ENCODE measurements at places on chromosomes 4 and X.

DNA sequence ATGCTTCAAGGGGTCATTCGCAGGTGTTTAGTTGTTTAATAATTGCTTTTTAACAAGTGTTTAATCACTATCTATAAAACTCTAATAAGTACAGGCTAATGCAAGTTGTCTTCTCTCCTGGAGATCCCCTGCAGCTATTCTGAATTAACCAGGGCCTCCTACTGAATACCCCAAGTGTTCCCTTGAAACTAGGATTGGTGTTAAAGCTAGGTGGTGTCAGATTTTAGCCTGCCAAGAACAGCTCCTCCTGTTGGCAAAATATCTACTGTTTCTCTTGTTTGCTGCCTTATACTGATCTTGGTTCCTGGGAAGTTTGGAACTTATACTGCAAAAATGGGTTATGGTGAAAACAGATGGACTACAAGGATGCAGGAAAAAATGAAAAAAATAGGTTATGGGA lies 26.1 kb upstream of the TMEM154 start:
- no peak for DNase-seq

GRCh38 chrX:1591863-1592469 lies 562 bp downstream of the AKAP17A start:
- DNase-seq, result no peak

DNA sequence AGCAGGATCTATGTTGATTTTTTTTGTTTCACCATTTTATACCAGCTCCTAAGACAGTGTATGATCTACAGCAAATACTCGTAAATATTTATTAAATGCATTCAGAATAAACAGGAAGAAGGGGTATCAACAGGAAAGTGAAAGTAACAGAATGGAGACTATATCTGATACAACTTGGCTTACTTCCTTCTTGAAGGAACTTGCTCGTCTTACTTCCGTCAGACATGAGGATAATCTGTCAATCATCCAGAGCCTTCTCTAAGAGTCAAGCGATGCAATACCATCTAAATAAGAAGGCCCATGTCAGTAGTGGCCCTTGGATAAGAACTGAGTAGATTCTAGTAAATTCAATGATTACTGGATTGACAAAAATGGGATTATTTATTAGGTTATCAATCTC lies 84.2 kb downstream of the CAMK2D start:
- no peak for DNase-seq

DNA sequence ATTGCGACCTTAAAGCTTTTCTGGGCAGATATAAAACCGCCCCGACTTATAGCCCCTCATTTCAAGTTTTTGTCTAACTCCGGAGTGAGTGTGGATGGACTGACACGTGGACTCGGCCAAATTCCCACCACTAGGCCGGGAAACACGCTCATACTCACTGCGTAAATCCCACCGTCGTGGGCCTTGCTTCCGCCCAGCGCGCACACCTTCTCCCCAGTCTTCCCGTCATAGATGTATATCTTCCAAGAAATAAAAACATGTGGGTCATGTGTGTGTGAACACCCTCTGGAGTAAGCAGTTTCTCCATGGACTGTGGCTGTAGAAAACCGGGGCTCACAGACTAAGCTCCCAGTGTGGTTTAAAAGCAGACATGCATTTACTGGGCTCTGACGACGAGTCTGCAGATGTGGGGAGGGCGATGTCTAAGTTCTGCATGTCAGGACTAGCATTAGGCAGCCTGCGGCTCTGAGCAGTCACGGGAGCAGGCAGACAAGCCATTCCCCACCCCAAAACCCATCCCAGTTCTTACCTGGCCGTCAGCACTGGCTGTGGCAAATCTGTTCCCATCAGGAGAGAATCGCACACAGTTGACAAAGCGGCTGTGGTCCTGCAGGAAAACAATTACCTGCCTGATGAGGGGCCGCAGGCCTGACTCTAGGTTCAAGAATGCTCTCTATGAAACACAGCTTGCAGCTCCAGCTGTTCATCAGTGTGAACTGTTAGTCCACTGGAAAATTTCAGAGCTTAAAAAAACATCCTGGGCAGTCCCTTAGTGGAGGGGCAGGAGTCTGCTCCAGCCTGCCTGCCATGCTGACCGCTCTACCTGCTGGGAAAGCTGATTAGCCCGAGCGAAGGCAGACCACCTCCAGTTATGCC lies 28.2 kb downstream of the WDR1 start:
- no peak for DNase-seq

DNA sequence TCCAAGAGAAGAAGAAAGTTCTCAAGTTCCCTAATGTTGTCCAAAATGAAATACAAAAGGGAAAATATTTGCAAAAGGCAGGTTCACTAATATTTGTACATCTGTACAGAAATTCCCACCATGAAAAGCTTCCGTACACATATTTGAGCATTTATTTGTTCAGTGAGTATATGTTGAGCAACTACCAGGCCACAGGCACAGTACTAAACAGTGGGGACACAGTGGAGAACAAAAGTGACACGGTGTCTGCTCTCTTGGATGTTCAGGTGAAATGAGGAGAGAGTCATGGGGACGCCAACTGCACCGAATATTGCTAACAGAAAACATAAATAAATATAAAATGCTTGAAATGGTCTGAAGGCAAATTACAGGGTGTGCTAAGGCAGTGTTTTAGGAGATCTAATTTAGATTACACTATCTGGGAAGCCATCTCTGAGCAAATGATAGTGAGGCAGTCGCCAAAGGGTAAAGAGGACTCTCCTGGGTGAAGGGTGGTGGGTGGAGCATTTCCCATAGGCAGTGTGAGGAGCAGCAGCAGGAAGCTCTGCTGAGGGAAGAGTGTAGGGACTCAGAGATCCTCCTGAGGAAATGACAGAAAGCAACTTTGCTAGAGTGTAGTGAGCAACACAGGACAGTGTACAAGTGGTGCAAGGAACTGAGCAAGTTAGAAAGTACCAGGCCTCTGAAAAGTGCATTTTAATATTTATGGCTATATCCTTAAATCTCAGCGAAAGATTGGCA lies 375.2 kb downstream of the GALNTL6 start:
- no peak for DNase-seq

GRCh38 chr4:25509646-25510045 lies 132.6 kb downstream of the ANAPC4 start:
- DNase-seq, result no peak

GRCh38 chrX:57918750-57919436 lies 8.6 kb upstream of the ZXDA start:
- no peak for DNase-seq

GRCh38 chr4:123361195-123361861 lies 35.3 kb upstream of the SPRY1 start:
- no peak for DNase-seq

DNA sequence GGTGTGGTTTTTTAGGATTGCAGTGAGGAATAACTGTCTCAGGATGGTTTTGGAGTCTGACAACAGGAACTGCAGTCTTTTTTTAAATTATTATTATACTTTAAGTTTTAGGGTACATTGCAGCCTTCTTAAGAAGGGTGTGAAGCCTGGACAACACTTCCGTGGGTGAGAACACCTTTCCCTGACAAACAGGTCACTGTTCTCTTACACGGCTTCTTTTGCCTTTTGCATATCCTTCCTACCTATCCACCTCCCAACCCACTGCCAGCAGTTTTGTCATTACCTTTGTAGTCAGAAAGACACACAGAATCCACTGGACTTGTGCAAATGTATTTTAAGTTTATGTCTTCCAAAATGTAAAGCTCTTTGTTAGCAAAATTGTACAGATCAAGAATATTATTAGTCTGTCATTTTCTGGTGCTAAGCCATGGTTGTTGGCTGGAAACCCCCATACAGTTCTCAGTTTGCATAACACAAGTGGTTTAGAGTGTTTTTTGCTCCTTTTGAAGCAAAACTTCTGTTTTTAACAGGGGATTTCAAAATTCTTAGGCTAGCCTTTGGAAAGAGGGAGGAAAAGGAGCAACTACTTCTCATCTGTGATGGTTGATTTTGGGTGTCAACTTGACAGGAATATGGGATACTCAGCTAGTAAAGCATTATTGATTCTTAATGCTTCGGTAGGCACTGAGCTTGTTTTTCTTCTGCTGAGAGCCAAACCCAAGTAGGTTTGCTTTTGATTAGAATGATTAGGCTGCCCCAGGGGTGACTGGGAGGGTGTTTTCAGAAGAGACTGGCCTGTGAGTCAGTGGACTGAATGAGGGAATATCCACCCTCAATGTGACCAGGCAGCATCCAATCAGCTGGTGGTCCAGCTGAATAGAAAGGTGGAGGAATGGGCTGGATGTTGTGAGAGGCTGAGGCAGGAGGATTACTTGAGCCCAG lies 29.4 kb upstream of the KLHL2 start:
- DNase-seq, result no peak

- DNase-seq, result no peak
Measured at GRCh38 chrX:69163936-69164741, 1.1 kb downstream of the PJA1 start.

DNA sequence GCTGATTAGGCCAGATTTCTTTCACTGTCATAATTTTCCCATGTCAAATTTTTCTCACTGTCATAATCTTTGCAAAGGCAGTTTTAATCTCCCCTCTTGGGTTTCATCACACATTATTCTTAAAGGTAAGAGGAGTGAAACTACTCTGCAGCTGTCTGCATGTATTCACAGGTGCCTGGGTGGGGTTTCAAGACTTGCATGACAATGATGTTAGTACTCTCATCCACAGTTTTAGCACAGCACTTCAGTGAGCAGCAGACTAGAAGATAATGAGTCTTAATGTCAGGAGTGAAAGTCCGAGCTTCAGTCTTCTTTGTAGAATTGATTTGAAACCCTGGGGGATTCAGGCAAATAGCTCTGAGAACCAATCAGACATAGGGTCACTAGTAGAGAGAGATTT lies 182.5 kb upstream of the GALNT7 start:
- DNase-seq, result no peak

DNA sequence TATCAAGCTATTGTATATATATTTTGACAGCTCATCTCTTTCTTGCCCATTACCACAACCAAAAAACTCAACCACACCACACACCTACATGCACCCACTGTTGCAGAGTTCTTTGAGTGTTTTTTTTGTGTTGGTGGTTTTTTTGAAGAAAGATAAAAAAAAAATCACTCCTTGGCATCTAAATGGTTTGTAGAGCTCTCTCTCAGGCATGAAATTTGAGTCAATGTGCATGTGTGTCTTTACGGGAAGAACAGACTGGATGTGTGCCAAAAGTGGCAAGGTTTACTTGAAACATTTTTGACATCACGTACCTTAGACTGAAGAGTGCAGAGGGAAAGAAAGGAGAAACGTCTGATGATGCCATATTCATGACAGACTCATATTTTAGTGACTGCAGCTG lies 154.2 kb downstream of the FHIP1A start:
- DNase-seq, result no peak

DNA sequence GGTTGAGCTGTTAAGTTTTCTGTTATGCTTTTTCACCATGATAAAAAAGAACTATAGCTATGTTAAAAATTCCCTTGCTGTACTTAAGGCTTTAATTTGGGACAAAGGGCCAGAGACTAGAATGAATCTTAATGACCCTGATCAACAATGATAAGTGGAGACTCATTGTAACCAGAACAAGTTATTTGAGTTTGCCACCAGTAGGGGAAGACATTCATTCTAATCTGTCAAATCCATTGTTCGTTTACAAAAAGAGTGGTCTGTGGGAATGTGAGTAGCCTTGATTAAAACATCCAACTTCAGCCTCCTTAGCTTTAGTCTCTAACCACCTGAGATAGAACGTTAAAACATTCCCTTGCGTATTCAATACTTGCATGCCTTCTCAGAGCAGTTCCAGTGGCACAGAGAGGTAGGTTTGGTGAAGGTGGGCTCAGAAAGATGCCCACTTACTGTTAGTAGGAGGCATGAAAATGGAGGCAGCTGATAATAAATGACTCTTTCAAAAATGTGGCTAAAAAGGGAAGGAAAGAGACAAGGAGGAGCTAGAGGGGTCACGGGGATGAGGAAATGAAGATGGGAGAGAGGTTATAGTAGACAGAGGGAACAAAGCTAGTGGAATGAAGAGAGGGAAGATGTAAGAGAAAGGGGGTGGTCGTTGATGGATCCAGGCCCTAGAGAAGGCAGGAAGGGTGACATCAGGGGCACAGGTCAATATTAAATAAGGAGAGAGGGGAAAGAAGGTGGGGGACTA lies 66.2 kb downstream of the EGF start:
- no peak for DNase-seq

DNA sequence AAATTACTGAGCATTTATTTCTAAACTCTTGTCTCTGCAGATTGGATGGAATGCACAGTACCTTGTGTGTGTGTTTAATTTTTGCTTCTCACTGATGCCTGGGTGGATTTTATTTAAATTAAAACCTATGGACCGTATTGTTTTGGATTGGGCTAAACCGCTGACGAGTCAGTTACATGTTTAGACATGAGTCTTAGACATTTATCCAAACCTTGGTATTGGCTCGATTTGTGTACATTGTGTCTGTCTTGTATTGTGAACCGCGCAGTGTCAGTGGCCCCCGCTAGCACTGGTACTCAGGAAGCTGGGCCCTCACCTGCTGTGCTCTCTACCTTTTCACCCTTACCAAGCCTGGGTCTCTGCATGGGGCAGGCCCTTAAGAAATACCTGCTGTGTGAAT lies 40.8 kb upstream of the TADA2B start:
- DNase-seq, result no peak

- DNase-seq, result no peak
Measured at GRCh38 chrX:132063862-132064261, 40.8 kb downstream of the STK26 start.

- no peak for DNase-seq
Measured at GRCh38 chr4:53478671-53479456, 101.4 kb downstream of the FIP1L1 start.

GRCh38 chr4:38017609-38018008 lies 57.4 kb downstream of the PTTG2 start:
- no peak for DNase-seq

- no peak for DNase-seq
Measured at GRCh38 chr4:7798178-7798995, 141.3 kb downstream of the AFAP1 start.

- DNase-seq, result no peak
Measured at GRCh38 chr4:53267026-53267425, 98.8 kb downstream of the SCFD2 start.

DNA sequence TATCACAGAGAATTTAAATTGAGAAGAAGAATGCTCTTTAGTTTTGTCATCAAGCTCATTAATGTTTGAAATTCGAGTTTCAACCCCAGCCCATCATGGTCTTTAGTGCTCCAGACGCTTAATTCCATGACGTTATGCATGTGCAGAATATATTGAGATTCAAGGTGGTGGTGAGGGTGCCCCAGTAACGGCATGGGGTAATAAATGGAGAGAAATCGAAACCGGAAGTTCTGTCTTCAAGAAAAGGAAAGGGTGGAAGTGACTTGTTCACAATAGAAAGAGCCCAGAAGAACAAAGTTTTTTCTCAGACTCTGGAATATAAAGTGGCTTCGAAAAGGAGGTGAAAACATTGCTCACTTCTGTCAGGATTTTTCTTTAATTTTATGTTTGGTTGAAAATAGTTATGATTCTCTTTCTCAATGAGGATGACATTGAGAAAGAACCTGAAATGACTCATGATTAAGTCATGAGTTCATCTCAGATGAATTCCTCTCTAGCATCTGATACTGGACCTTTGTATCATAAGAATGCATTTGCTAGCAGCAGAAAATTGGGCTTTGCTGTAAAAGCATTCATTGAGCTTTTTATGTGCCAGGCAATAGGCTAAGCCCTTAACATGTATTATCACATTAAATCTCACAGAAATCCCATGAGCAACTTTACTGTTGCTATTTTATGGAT lies 779 bp upstream of the DDX60L start:
- peak; percentile 5 for DNase-seq

Data from NCI-H1105 (cell line).